NCI-H510A treated with DMSO at 0.1 percent for 48 hours (cell line): ENCODE measurements at places on chromosomes 12 and 14.

GRCh38 chr12:48121522-48121921 is 2.4 kb downstream of the PFKM start:
- DNase-seq: no peak

DNA sequence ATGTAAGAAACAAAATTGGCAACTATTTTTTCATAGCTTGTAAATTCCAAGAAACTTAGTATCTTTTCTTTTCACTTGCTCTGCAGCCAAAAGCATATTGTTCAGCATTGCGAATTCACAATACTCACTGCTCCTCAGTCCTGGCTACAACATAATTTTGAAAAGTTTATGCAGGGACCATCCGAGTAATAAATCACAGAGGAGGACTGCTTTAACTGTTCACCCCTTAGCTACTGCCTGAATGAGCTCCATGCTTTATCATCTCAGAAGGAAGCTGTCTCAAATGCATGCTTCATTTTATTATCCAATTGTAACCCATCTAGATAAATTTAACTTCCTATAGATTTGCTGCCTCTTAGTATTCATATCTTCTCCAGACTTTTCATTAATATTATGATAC is 827.8 kb downstream of the DIO2 start:
- no peak for DNase-seq

- DNase-seq: peak; percentile 58
Observed at GRCh38 chr14:36553656-36554260, 28.7 kb downstream of the NKX2-8 start.

GRCh38 chr14:55136885-55137786 is 8.1 kb downstream of the LGALS3 start:
- DNase-seq: no peak

DNA sequence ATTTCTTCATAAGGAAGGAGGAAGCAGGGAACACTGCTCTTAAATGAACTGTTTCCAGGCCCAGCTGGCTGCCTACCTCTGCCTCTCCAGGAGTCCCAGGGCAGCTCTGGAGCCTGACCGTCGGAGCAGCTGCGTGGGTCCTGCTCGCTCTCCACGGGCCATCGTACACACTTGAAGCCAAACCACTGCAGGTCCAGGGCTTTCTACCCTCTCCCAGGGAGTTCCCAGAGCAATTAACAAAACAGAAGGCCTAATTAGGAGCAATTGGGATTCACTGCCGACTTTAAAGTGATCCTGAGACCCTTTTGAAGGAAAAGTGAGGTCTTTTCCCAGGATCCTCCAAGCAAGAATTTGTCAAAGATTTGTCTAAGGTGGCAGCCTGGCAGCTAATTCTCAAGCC is 76.9 kb downstream of the OTX2 start:
- DNase-seq: no peak

GRCh38 chr12:4769073-4769472 is 48.9 kb downstream of the GALNT8 start:
- no peak for DNase-seq

DNA sequence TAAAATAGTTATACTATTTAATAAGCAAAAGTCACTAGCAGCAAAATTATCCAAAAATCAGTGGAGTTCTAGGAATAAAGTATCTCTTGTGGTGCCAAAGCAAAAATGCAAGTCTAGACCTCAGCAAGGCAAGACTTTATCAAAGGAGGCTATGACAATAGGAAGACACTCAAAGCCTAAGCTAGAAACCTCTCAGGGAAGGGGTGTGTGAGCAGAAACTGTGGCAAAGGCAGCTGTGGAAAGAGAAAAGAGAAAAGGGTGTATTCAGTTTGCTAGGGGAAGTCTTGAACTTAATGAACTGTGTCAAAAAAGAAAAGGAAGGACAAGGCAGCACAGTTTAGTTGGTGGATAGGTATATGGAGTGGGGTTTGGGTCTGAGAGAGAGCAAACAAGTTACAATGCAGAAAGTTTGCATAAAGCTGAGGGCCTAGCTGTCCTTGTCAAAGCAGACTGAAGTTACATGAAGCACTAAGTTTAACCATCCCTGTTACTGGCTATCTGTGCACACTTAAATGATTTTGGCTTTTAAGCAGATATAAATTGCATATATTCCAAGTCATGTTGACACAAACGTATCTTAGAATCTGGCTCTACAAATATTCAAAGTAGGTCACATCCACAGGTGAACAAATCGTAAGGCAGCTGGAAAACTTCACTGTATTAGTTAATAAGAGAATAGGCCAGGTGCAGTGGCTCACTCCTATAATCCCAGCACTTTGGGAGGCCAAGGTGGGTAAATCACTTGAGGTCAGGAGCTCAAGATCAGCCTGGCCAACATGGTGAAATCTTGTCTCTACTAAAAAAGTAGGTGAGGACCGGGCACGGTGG is 31.0 kb upstream of the AMN1 start:
- DNase-seq: no peak

DNA sequence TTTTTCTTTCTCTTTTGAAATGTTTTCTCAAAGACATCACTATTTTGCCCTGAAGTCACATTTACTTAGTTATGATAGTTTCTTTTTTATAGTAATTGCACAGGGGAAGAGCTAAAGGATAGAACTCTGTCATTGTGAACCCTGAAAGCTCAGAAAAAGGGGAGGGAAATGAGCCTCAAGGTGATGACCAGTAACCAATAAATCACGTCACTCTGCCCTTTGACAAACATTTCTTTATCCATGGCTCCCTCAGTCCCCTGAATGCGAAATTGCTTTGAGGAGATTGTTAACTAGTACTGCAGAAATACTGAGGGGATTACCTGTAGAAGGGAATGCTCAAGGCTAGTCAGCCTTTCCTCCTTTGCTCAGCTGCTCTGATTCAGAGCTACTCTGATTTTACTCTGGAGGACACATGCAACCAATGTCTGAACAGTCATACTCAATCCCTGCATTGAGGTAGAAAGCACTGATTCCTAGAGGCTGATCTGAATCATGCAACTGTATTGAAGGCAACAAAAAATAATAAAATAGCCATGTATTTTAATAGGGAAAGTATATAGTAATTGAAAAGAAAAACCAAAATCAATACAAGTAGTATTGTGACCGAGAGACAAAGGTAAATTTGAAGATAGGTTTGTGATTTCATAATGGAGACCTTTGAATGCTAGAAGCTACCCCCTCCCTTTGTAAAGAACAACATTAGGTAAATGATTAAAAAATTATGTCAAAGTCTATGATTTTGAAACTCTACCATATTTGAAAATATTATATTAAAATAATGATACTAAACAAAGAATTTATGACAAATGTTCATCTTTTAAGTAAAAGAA is 24.7 kb downstream of the SLCO1B1 start:
- no peak for DNase-seq

DNA sequence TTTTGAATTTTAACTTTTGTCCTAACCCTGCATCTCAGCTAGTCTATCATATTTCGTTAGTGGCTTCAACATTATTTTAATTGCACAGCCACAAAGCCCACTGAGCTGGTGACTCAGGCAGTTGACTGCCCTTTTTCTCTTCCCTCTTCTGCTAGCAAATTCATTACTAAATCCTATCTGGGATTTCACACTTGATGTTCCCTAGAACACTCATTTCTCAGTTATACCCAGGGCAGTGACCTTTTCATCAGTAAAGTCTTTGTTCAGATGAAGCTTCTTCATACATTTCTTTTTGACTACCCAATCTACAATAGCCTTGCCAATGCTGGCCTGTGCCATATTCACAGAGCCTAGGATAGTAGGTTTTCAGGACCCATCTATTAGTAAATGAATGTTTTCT is 107.0 kb downstream of the ATXN7L3B start:
- DNase-seq: no peak

DNA sequence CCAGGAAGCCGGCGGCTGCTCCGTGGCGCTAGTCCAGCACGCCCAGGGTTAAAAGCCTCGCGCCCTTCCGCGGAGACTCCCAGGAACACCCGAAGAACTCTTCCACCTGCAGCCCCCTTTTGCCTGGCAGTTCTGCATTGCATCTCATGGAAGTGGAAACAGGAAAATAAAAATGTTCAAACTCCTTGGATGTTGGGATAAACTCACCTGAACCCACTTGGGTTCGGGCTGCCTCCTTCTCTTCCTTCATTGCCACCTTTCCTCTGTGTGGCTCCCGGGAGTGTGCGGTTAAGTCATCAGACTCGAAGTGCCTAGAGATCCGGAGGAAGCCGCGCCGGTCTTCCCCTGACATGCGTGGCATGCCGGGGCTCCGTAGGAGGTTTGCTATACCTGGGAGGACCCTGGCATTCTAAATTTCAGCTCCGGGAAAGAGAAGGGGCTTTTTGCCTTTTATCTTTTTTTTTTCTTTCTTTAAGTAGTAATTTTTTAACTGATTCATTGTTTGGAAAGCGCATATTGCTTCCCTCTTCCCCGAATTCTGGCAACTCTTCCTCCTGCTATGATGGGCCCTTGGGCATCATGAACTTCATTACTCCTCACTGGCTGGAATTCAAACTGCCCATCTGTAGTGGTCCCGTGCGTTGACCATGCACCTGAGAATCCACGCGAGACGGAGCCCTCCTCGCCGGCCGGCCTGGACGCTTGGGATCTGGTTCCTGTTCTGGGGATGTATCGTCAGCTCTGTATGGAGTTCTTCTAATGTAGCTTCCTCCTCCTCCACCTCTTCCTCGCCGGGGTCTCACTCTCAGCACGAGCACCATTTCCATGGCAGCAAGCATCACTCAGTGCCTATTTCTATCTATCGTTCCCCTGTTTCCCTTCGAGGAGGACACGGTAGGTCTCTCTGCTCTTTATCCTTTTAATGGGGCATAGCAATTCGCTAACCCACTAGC is 931.4 kb downstream of the DIO2 start:
- peak; percentile 47 for DNase-seq

GRCh38 chr12:132148368-132149045 is 4.2 kb downstream of the NOC4L start:
- DNase-seq: no peak

GRCh38 chr14:90567991-90568390 is 171.2 kb downstream of the CALM1 start:
- no peak for DNase-seq

DNA sequence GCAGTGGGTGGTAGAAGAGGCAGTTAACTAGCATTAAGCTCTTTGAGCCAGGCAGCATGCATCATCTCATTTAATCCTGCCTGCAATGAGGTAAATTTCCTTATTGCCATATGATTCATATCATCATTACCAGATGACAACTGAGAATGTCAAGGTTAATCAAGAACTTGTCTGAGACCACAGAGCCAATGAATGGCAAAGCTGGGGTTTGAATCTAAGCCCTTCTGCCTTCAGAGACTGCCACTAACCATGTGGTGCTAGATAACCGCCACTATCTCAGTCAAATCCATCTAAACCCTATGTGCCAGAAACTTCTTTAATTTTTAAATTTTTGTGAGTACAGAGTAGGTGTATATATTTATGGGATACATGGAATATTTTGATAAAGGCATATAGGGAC is 77.8 kb upstream of the GRIP1 start:
- DNase-seq: no peak

GRCh38 chr12:131865180-131865875 is 29.1 kb upstream of the ULK1 start:
- DNase-seq: no peak

- DNase-seq: no peak
Observed at GRCh38 chr12:3727354-3727753, 25.6 kb downstream of the CRACR2A start.

- DNase-seq: no peak
Observed at GRCh38 chr12:42761601-42762350, 172.2 kb upstream of the PRICKLE1 start.

DNA sequence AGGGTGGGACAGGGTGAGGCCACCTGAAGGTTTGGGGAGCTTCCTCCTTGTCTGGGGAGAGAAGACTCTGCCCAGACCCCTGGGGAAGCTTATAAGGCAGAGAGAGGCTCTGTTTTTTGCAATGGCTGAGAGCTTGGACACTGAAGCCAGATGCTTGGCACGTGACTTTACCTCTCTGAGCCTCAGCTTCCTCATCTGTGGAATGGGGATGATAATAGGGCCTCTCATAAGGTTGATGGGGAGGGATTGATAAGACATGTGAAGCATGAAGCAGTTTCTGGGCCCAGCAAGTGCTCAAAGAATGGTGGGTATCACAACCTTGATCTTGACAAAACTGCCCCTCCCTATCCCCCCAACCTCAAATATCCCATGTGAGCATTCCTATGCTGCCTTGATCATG is 195.4 kb upstream of the LHX5 start:
- DNase-seq: no peak

DNA sequence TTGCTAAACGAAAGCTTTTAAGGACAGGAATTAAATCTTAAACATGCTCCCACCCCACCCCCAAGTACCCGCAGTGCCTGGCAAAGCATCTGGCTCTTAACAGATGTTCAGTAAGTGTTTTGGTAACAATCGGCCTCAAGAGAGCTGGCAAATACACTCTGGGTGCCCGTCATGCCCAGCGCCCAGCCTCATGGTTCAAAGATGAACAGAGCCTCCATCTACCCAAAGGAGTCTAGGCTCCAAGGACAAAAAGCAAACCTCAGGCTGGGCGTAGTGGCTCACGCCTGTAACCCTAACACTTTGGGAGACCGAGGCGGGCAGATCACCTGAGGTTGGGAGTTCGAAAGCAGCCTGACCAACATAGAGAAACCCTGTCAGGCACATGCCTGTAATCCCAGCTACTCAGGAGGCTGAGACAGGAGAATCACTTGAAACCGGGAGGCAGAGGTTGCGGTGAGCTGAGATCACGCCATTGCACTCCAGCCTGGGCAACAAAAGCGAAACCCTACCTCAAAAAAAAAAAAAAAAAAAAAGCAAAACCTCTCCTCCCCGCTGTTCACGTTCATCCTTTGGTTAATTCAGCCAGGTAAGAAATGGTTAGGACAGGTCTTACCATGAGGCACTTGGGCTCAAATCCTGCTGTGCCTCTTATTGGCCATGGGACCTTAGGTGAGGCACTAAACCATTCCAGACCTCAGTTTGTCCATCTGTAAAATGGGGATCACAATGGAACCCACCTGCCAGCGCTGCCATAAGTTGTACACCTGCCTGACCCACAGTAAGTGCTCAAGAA is 151.3 kb downstream of the BCL11B start:
- no peak for DNase-seq

DNA sequence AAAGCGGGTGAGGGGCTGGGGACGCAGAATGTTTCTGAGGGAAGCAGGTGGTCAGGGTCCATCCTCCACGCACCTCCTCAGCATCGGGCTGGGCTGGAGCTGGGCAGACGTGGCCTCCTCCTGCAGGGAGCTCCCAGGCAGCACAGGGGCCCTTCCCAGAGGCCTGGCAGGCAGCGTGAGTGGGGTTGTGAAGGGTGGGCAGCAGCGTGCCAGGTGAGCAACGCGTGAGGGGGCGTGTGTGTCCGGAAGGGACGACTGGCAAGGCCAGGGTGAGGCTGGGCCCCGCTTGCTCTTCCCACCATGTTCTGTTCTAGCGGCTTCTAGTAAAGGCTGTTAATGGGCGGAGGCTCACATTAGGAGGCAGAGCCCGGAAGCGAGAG is 17.1 kb downstream of the ANKRD9 start:
- no peak for DNase-seq
